ENCODE measurements at places on chromosomes 2 and 18.
A peak's percentile ranks its signal among the peaks of the same experiment; 100 is the strongest.

GRCh38 chr2:188132385-188132784 lies 159.3 kb upstream of the GULP1 start:
- no peak for DNase-seq

- peak; percentile 39 for DNase-seq
Observed at GRCh38 chr18:34772887-34773286, 62.8 kb downstream of the DTNA start.

DNA sequence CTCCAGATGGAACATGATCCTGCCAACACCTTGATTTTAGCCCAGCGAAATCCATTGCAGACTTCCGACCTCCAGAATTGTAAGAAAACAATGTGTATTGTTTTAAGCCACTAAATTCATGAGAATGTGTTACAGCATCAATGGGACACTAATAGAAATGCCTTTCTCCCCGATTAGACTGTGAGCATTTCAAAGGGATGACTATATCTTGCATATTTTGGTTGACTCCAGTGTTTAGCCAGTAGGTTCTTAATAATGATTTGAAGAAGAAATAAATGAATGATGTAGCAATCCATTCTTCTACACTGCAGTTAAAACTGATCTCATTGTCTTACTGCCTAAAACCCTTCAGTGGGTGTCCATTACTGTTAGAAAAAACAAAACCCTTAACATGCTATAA lies 67.4 kb upstream of the ACVR1C start:
- no peak for DNase-seq

- DNase-seq, result no peak
Observed at GRCh38 chr2:172009823-172010222, 10.1 kb downstream of the METAP1D start.

DNA sequence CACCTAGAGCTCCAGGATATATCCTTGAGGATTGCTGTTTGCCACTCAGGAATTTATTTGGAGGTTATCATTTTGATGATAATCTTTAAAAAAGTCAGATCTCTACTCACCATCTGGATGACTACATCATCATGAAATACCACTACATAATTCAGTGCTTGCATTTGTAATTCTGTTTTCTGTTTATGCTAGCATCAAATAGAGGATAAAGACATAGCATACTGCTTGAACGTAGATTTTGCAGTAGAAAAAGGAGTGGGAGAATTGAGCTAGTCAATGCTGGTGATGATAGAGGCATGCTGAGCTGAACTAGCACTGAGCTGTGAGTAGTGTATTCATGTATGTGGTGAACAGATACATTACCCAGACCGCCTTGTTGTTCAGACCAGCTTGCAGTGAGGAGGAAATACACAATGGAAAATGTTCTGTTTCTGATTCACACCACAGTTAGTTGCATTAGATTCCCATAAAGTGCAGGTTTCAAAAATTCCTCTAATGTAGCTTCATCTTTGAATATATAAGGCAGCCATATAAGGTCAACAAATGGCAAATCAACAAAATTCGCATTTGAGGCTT lies 68.8 kb upstream of the CDC42EP3 start:
- peak; percentile 17 for DNase-seq
